ENCODE measurements at places on chromosomes 2 and 18.

DNA sequence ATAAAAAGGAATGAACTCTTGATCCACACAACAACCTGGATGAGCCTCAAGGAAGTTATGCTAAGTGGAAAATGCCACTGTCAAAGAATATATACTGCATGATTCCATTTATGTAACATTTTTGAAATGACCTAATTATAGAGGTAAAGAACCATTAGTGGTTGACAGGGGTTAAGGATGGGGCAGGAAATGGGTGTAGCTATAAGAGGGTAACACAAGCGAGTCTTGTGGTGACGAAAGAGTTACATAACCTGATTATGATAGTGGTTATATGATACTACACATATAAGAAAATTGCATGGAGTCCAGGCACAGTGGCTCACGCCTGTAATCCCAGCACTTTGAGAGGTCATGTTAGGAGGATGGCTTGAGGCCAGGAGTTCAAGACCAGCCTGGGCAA lies 346.6 kb upstream of the PKDCC start:
- DNase-seq = no peak

- no peak for DNase-seq
Measured at GRCh38 chr2:209942426-209942825, 60.0 kb upstream of the RPE start.

GRCh38 chr2:145159676-145160075 lies 639.8 kb upstream of the ZEB2 start:
- DNase-seq = no peak

GRCh38 chr2:168751104-168751740 lies 51.2 kb upstream of the NOSTRIN start:
- DNase-seq = no peak

GRCh38 chr18:49094136-49094535 lies 143.4 kb upstream of the SMAD7 start:
- no peak for DNase-seq

DNA sequence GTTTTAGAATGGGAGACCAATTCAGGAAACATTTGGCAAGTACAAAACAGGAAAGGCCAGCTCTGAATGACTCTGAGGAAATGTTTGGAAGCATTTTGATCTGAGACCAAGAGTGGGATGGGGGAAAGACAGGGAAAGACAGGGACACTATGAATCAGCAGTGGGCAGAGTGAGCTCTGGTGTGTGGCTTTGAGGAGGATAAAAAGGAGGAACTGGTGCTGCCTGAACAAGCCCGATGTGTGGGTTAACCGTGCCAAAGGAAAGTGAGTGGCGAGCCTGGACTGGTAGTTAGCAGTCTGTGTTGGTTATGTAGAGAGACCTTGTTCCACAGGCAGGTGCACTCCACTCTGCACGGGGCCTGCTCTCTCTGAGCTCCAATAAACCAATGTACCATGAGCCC lies 5.3 kb downstream of the MFSD6 start:
- DNase-seq = no peak
